Vagina (tissue), 2 donors: ENCODE measurements at places on chromosomes 4 and X. TPM values are rescaled to one million over a fixed set of nuclear protein-coding genes. Genes with fewer than 3 reads are reported as not detected.

DNA sequence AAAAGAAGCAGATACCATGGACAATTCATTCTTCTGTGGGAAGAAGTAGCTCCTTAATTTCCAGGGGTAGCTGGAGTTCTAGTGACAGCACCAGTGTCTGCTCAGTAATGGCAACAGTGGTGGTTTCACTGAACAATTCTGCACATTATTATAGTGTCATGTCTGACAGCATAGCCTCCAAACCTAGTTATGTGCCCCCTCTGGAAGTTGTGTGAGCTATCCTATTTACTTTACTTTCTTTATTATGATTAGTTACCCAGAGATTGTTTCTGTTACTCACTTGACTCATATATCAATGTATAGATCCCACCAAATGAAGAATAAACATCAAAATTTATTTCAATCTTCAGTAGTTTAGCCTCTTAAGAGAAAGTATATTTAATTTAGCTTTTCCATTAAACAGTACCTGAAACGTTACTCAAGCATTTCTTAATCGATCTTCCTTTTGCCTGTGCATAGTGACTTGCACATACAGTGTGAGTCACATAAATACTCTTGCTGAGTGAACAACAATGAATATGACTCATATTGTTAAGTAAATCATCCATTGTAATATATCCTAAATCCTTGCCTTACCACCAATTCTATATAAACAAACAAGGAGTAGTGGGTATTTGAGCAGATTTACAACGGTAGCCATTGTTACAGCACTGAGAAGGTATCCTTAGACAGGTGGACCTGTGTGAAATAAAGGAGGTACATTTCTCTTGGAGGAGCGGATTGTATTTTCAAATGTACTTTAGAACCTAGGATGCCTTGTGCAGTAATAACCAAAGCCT, 534.7 kb downstream of the ANKRD50 start:
- no peak for DNase-seq

DNA sequence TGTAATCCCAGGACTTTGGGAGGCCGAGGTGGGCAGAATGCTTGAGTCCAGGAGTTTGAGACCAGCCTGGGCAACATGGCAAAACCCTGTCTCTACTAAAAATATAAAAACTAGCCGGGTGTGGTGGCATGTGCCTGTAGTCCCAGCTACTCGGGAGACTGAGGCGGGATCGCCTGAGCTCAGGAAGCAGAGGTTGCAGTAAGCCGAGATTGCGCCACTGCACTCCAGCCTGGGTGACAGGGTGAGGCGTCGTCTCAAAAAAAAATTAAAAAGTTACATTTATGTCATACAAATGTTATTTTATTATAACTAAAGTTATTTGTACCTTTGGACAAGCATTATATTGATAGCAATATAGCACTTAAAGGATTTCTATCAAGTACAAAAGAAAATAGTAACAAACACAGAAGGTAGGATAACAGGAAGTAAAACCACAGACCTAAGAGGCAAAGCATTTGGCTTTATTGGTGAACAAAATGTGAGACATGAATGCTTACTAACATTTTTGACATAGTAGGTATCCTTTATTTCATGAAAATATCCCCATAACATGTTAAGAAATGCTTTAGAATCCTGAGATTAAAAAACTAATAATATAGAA, 51.5 kb downstream of the TMEM165 start:
- DNase-seq, result no peak

DNA sequence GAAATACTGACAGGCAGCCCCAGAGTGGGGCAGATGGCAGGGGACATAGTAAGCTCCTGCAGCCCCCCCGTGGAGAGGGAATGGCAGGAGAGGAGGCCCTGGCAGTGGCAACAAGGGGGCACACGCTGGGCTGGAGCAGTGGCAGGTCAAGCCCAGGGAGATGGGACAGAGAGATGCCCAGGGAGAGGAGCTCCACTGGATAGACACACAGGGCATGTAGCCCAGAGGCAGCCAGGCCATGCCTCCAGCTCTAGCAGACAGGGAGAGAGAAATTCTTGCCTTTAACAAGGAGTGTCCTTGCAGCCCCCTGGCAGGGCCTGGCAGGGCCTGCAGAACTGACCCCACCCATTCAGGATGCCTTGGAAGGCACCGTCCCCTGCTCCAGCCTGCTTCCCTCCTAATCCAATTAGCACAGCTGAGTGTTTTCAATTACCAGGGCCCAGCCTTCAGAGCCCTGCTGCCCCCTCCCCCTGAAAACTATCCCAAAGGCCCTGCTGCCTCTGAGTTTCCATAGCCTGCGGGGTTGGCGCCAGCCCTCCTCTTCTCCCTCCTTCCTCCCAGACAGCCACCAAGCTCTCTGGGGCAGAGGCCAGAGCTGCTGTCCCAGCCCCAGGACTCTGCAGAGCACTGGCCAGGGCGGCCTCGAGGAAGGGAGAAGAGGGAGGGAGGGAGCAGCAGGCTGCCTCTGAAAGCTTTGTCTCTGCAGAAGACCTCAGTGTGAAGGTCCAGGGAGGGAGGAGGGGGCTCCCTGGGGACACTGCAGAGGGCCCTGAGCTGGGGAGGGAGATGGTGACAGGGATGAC, 12.5 kb downstream of the L1CAM start:
- no peak for DNase-seq

DNA sequence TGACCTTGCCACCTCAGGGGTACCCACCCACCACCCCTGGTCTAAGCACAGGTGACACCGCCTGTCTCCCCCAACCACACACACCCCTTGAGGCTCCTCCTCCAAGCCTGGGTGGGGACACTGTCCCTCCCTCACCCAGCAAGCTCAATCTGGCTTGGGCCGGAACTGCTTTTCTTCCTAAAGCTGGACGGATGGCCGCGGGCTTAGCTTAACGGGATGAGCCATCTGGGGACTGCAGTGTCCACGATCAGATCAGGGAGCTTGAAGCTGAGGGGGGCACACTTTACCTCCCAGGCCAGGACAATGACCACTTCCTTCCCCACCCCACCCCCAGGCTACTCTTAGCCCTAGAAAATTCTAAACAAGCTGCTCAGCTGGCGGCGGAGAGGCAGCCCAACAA, 1.0 kb upstream of the SLC6A8 start:
- no peak for DNase-seq

DNA sequence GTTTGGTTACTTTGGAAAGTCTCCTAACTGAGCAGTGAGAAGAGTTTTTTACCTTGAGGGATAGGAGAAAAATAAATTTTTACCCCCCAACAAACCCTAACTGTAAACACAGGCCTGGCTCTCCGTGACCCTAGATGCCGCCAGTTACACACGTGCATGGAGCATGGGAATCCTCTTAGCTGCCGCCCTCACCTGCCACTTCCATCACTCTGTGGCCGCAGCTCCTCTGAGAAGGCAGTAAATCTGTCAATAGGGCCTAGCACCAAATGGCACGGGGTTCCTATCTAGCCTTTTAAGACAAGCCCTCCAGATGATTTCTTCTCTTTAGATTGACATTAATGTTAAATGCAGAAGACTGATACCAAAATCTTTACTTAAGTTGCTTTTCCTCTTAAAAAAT, 330.3 kb upstream of the FAM241A start:
- no peak for DNase-seq

DNA sequence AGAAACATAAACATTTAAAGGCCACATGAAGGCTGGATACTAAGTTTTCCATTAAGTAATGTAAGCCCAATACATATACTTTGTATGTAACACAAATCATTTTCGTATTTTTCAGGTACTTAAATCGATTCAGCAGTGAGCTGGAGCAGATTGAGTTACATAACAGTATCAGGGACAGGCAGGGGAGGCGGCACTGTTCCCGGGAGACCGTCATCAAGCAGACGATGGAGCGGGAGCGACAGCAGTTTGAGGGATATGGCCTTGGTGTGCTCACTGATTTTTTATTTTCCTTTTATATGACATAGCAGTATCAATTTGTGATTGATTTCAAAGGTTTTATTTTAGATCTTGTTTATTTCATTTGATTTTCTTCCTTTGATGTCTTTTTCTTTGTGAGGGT, 20.7 kb downstream of the TMA16 start:
- DNase-seq, result no peak

DNA sequence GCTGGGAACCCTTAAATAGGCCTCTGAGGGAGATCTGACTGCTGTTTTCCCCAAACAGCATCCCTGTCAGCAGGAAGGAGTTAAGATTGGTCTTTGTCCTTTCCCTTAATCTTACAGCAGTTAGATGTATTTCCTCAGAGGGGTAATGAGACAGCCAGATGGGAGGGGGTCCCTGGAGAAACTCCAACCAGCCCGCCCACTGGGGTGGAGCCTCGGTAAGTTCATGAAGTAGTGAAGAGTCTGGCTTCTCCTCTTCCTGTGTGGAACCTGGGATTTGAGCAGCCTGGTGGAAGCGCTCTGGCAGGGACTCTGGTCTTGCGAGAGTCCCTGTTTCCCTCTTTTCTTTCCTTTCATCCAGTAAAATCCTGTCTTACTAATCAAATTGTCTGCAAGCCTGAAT, 330.0 kb downstream of the TLL1 start:
- DNase-seq, result no peak

DNA sequence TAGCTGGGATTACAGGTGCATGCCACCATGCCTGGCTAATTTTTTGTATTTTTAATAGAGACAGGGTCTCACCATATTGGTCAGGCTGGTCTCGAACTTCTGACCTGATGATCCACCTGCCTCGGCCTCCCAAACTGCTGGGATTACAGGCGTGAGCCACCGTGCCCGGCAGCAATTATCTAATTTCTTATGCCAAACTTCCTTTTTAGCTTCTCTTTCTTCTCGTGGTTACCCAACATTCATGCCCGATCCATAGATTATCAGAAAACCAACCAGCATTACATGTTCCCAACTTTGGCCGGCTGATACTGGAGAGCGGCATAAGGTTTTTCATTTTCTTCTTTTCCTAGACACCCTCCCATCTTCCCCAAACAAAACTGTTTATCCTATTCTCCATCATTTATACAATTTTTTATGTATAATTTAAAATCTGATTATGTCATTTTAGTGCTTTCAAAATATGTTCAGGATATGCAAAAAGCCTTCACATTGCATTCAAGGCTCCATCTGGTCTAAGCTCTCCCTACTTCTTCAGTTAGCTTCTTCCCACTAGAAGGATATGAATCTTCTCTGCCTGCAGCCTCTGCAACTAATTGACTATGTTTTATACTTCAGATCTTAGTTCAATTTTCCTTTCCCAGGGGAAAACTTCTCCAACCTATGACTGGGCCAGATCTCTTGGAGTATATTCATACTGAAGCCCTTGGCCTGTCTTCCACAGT, 8.7 kb downstream of the SLC7A11 start:
- DNase-seq, result no peak

DNA sequence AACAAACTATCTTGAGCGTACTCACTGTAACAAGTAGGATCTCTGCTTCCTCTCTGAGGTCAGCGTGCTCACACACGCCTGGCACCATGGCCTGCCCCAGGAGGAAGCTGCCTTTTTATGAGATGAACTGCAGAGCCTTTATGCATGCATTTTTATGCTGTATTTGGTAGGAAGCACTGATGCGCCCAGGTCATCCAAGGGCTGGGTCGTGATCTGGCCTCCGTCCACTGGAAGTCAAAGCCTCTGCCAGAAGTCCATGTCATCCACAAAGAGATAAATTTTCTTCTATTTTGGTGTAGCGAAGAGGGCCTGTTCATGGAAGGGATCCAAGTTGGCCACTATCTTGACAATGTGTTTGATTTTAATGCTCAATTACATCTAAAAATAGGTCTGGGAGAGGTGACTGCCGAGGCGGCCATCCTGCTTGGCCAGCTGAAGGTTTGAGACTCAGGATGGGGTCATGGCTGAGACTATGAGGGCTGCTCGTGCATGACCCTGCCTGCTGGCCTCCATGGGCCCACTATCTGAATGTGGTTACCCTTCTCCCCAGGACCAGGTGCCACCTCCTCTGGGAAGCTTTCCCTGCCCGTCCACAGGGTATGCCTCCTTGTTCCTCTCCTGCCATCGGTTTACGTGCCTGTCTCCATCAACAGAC, 50.3 kb downstream of the HTRA3 start:
- DNase-seq, result peak; percentile 64

GRCh38 chr4:122806981-122807679, 19.5 kb upstream of the FGF2 start:
- no peak for DNase-seq

DNA sequence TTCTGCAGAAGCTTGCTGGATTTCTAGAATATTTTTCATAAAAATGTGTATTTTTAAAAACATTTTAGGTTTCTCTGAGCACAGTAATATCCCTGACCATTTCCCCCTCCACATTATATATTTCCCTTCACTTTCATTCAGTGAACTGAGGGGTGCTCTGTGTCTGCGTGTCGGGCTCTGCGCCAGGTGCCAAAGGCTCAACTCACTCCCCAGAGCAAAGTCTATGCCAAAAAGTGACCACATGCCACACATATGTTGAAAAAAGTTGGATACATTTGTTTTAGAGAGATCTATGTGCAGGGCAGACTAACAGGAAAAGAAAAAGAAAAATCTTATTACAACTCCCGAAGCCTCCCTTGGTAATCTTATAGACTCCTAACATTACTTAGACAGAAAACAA, 233.7 kb downstream of the MGST2 start:
- DNase-seq, result no peak

GRCh38 chrX:87098477-87098876, 419.1 kb upstream of the KLHL4 start:
- no peak for DNase-seq

DNA sequence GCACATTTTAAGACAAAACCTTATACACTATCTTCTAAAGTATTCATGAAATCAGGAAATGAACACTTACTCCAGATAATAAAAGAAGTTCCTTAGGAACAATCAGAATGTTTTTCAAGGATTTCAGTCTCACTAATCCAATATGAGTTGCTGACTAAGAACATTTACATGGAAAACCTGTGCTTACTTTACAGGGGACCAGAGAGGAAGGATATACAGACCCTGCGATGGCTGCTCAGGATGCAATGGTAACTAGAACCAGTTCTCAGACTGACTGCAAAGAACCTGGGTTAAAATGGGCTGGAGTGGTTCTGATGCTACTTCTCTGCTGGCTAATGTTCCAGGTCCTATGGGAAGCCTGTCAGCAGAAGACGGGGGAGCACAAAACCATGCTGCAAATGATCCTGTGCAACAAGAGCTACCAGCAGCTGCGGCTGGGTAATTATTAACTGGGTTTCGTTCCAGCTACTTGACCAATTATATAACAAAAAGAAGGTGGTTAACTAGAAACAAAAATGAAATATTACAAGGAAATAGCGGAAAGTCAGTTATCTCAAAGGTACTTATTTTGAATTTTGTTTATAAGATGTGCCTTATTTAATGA, 85.3 kb downstream of the ANXA10 start:
- no peak for DNase-seq

DNA sequence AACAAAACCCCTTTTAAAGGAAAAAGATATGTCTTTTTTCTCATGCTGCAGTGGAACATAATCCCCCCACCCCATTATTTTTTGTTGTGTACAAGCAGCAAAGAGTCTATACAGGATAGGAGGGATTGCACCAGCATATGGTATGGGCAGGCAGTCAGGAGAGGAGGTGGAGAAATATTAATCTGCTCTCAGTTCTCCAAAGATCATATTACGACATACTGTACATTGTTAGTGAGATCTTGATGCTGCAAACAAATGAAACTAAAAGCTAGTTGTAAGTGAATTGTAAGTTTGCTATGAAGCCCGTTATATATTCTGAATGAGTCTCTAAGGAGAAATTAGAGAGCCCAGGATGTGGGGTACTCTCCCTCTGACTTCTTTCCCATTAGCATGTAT, 75.3 kb downstream of the RAPGEF2 start:
- DNase-seq, result no peak

- no peak for DNase-seq
Measured at GRCh38 chrX:38220024-38220414, 652 bp downstream of the SRPX start.

- no peak for DNase-seq
Measured at GRCh38 chr4:64584981-64585557, 175.8 kb upstream of the TECRL start.

Gene TMEM47
- 44.7 TPM for total RNA-seq

Gene SPINK2
- 4.4 TPM for total RNA-seq
